ENCODE measurements at places on chromosomes 6 and 20.

DNA sequence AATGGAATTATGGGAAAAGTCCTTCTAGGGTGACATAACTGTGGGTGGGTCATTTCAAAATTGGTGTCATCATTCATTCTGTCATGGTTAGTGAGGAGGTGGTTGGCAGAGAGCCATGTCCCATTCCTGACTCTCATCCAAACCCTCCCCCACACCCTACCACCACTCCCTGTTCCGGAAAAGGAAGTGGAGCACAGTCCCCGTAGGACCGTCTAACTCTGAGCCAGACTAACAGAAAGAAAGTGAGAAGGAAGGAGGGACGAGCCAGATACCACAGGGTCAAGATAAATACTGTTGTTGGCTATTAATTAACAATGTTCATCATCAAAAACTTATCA, 4.8 kb downstream of the TRIM10 start:
- no peak for DNase-seq

- DNase-seq, result no peak
Measured at GRCh38 chr6:140319209-140319608, 944.8 kb upstream of the CITED2 start.

- DNase-seq, result no peak
Measured at GRCh38 chr20:43662943-43663655, 3.8 kb upstream of the MYBL2 start.

DNA sequence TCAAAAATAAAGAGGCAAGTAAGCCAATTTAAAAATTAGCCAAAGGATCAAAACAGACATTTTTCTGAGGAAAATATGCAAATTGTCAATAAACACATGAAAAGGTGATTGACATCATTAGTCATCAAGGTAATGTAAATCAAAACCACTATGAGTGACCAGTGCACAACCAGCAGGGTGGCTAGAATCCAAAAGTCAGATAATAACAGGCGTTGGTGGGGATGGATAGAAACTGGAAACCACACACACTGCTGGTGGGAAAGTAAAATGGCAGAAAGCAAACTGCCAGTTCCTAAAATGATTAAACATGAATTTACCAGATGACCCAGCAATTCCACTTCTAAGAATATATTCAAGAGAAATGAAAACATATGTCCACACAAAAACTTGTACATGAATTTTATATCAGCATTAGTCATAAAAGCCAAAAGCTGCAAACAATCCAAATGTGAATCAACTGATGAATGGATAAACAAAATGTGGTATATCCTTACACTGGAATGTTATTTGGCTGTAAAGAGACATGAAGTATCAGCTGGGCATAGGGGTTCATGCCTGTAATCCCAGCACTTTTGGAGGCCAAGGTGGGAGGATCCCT, 74.8 kb upstream of the MBOAT1 start:
- DNase-seq, result no peak

DNA sequence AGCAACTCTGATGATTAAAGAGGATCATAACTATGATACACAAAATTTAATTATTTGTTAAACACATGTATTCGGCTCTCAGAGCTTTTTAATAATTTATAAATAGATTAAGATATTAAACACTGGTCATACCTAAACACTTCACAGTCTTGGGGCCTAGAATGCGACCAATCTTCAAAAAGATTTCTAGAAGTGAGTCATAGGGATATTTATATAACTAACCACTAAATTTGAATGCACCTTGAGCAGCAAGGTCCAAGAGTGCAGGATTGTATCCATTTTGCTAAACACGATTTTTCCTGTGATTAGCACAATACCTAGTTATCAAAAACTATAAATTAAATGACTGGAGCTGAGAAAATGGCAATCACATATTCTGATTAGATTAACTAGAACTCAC, 709.3 kb downstream of the EPHA7 start:
- DNase-seq, result no peak

DNA sequence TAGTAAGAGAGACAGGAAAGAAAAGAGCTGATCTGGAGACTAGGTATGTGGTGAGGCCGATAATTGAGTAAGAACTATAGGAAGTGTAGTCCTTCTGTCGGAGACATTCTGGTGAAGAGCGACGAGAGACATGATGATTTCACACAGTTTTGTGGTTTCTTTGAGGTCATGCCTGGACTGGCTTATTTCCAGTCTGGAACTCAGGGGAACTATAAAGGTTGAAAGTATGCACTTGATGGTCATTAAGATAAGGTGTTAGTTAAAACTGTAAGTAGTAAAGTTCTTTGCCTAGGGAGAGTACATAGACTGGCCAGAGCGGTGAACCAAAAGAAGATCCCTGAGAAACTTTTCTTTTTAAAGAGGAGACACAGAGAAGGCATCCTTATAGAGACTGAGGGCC, 68.8 kb downstream of the RFX6 start:
- no peak for DNase-seq

- DNase-seq, result no peak
Measured at GRCh38 chr6:47335466-47335865, 25.8 kb upstream of the TNFRSF21 start.

GRCh38 chr6:2259574-2259973, 14.2 kb upstream of the GMDS start:
- DNase-seq, result no peak

GRCh38 chr20:31918466-31919105, 33.3 kb downstream of the PDRG1 start:
- peak; percentile 23 for DNase-seq

DNA sequence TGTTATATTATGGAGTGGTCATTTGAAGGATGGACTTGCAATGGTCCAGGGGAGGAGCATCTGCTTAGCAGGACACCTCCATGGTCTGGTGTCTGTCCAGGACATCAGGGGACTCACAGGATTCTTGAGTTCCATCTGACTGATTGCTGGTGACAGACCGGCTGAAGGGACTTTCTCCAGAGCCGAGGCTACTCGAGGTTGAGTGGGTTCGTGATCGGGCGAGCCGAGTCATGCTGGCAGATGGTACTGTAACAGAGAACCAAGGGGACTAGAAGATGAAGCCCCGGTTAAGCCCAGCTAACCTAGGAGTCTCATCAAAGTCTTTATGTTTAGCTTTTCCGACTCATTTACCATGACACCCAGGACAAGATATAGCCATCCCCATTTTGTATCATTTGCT, 7.5 kb upstream of the SLA2 start:
- no peak for DNase-seq

- DNase-seq, result peak; percentile 75
Measured at GRCh38 chr6:71420095-71420692, 131.6 kb downstream of the OGFRL1 start.

DNA sequence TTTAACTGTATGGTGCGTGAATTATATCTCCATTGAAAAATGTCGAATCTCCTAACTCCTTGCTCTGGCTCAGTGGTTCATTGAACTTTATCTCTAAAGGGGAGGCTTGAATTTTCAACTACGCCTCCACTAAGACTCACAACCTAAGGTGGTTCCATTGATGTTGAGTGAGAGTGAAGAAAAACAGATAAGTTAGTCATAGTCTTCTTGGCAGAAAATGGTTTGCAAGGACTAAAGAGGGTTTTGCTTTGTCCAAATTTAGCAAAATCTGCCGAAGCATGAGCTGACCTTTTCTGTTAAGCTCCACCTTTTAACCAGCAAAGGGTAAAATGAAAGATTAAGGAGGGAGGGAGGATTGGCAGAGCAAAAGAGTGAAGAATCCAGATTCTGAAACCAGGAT, 290.2 kb upstream of the SPTLC3 start:
- no peak for DNase-seq

- DNase-seq, result no peak
Measured at GRCh38 chr6:10725044-10725443, 2.2 kb downstream of the TMEM14C start.

GRCh38 chr20:62928246-62928939, 2.1 kb upstream of the DIDO1 start:
- no peak for DNase-seq

GRCh38 chr6:18207438-18207837, 52.2 kb downstream of the KDM1B start:
- no peak for DNase-seq

- no peak for DNase-seq
Measured at GRCh38 chr6:55874316-55874715, 1.1 kb downstream of the BMP5 start.

- DNase-seq, result no peak
Measured at GRCh38 chr20:15638816-15639215, 934.4 kb downstream of the KIF16B start.

- DNase-seq, result peak; percentile 64
Measured at GRCh38 chr20:10469599-10469998, 34.5 kb downstream of the SLX4IP start.

DNA sequence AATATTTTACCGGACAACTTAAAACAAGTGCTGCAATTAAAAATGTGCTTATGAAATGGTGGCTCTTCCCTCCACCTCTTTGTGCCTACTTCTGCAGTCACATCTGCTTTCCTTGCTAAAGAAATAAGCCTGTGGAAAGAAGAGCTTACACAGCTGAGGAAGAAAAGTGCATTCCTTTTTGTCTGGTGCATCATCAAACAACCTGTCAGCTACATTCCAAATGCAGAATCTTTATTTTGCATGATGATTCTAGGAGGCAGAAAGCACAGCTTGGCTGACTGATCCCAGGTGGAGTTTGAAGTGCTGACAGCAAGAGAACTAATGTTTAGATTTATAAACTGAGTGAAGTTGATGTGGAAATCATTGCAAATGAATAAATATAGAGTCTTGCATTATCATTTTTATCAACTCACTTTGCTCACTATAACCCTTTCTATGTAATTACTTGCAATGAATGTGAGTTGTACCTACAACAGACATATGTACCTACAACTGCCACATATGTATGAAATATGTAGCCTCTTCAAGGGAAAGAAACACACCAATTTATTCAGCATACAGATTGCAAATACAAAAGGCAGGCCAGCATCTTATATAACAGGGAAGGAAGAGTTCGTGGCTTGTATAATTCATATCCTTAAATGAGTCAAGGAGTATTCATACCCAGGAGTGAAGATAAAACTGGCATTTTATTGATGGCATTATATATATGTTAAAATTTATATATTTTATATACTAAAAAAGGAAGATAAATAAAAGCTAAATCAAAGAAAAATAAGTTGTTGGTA, 223.4 kb upstream of the MCHR2 start:
- no peak for DNase-seq

DNA sequence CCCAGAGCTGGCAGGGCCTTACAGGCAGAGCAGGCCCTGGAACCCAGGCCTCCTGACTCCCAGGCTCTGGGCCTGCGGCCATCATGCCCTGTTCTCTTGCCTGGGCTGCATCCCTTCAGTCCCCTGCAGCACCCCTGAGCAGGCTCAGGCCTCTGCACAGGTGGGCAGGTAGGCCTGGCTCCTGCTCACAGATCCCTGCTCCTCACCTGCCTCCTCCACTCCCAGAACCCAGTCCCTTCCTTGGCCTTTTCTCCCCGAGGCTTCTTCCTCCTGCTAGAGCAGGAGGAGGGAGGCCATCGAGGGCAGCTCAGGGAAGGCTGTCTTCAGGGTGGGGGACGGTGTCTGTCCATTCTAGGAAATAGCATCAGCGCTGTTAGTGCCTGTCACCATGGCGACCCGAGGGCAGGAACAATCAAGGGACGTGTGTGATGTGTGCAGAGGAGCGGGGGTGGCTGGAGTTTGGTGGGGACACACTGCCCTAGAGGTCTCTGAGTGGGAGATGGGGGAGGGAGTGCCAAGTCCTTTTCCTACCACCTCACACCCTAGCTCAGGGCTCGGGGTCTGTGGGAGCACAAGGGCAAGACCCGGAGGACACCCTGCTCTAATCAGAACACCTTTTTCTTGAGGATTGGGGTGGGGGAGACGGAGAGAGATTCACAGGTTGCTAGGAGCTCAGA, 26.6 kb downstream of the GLP1R start:
- DNase-seq, result no peak

DNA sequence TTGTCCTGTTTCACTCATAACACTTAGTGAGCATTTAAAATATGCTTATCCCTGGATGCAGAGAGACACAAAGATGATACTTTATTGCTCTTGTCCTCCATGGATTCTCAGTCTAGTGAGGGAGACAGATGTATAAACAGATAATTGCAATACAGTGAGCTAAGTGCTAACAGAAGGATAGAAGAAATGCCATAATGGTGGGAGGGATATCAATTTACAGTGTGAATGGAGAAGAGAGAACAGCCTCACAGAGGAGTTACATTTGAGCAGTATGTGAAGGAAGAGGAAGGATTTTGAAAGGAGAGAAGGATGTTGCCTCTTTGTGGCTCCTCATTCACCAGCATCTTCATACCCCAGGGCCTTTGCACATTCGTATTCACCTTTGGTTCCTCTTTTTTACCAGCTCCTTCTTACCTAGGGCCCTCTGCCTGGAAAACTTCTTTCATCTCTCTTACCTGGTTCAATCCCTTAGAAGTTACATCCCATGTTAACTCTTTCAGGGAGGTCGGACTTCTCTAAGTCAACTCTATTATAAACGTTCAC, 341.7 kb downstream of the PRL start:
- DNase-seq, result no peak

GRCh38 chr6:144415014-144415413, 129.9 kb downstream of the UTRN start:
- DNase-seq, result no peak

GRCh38 chr6:85096976-85097375, 332.6 kb upstream of the TBX18 start:
- DNase-seq, result no peak

DNA sequence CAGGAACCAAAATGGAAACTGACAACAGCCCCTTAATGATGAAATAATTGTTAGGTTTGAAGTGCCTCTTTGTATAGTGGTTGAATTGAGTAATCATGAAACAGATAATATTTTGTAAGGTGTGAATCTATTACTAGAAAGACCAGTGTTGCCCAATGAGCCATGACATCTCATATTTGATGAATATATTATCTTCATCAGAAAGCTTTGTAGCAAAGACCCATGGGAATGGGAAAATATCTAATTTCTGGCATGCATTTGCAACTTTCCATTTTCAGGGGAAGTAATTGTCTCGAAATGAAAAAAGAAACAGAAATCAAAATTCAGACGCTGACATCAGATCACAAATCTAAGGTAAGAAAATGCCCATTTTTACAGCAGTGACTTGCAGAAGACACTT, 57.3 kb upstream of the LAMP5 start:
- DNase-seq, result no peak

- no peak for DNase-seq
Measured at GRCh38 chr6:14166839-14167238, 49.3 kb downstream of the CD83 start.

DNA sequence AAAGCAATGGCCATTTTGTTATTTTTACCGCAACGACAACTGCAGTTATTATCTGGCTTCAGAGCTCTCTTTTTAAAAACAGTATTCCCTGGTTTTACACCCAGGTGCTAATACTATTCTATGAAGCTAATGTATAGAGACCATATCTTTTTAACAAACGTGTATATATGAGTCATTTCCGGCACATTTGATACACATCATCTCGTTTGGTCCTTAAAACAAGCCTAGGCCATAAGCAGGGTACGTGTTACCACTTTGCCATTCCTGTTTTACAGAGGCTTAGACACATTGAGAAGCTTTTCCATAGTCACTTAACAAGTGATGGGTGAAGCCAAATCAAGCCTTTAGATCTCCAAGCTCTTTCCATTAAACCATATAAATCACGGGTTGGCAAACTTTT, 5.5 kb downstream of the TRAF3IP2 start:
- DNase-seq, result no peak

- DNase-seq, result no peak
Measured at GRCh38 chr20:17772005-17772343, 72.2 kb downstream of the BANF2 start.

GRCh38 chr20:41714030-41714429, 95.9 kb upstream of the CHD6 start:
- DNase-seq, result no peak

GRCh38 chr6:137415127-137415833, 78.9 kb downstream of the OLIG3 start:
- DNase-seq, result peak; percentile 73

GRCh38 chr6:26056583-26057350, 30.5 kb upstream of the HFE start:
- DNase-seq, result no peak

- DNase-seq, result no peak
Measured at GRCh38 chr6:120615238-120615637, 719.0 kb downstream of the TBC1D32 start.
